Large intestine (tissue), 12 donors: ENCODE measurements at places on chromosomes 16 and 17.

- DNase-seq: no peak
Observed at GRCh38 chr17:11241611-11242226, 706 bp downstream of the SHISA6 start.

DNA sequence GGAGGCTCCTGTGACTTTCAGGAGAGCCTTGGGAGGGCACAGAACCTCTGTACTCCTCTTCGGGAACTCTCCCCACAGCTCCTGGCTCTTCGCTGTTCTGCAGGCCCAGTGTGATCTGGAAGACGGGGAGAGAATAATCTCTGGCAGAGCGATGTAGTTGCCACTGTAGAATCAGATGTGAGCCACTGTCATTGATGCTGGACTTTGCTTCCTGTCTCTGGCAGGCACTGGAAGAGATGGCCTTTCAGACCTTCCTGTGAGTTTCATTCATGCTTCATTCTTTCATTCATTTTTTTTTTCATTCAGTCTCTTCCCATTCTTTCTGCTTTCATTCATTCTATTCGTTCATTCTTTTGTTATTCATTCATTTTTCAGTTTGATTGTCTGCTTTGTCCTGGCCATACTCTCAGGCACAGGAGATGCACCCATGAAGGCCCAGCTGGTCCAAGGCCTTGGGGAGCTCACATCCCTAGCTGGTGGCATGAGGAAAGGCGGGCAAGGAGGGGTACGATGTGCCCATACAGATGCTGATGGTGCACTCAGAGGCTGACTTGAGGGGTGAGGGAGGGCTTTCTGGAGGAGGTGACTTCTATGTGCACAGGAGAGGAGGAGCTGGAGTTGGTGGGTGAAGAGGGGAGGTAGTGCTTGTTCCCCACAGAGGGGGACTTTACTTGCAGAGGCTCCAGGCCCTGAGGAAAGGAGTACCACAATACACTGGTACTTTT lies 44.2 kb downstream of the CMIP start:
- no peak for DNase-seq

GRCh38 chr17:50538549-50539410 lies 6.2 kb downstream of the EPN3 start:
- DNase-seq: peak; percentile 74

DNA sequence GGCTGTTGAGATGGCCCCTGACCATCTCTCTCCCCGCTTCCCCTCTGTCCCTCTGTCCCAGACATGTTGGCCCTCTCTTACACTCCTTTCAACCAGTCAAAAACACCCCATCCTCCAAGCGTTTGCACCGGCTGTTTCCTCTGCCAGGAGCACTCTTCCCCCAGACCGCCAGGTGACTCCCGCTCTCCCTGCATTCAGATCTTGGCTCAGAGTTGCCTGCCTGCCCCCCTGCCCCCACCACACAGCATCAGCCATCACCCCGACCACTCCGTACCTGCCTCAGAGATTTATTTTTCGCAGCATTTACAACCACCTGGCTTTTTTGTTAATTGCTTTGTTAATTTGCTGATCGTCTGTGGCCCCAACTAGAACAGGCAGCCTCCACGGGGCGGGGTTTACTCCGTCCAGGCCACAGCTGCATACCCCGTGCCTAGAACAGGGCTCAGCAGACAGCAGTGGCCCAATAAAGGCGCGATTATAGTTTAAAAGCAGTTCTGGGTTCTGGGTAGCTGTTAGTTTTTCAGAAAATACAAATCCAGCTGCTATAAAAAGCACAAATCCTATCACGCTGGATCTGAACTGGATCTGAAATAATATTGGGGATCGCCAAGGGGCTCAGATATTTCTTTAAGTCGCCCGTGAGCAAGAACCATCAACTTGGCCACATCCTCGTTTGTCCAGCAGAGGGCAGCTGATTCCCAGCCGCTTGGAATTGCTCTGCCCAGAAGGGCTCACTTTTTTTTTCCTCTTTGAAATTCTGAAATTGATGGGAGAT lies 173.6 kb downstream of the IRF8 start:
- DNase-seq: peak; percentile 63

DNA sequence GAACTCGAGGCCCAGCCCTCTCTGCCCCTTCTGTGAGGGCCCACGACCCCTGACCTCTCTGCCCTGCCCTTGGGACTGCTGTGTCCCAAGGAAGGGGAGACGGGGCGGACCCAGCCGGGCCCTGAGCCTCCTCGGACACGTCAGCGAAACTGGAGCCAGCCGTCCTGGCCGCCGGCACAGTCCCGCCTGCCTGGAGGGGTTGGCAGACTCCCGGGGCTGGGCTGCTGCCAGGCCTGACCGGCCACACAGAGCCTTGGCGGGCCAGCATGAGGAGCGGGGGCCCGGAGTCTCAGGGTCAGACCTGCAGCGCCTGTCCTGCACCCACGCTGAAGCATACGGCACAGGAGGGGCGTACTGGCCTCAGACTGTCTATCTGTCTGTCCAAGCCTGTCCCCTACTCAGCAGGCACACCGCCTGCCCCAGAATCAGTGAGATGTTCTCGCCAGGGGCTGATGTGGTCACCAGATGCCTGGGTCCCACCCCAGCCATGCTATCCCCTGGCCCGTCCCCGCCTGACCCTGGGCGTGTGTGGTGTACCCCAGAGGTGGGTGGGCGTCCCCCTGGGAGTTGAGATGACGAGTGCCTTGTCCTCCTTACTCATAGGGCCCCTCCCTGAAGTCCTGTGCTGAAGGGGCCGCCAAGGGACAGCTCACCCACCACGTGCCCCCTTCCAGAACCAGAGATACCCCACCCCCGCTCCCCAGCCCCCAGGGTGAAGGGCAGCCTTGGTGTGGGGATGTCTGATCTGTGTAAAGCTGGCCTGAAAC lies 4.7 kb downstream of the VASN start:
- DNase-seq: no peak

DNA sequence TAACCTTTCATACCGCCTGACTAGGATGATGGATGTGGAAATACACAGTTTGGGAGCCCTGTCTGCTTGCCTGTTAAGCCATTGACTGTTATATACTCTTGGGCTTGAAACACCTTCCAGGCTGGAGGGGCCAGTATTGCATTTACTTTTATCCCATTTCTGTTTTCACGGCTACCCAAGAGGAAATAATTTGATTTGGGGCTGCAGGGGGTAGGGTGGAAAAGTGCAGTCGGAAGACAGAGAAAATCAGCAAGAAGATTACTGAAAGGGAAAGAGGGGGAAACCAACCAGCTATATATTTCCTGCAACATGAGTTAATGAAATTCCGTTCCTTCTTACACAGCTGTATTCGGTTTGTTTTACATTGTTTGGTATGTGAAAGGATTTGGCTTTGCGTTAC lies 202.5 kb downstream of the CDH13 start:
- no peak for DNase-seq

GRCh38 chr17:7484919-7485377 lies 782 bp downstream of the POLR2A start:
- DNase-seq: no peak

- DNase-seq: no peak
Observed at GRCh38 chr17:2241823-2242222, 61.8 kb downstream of the SMG6 start.

- no peak for DNase-seq
Observed at GRCh38 chr17:81961087-81961511, at the start of gene NOTUM. TSS of gene NOTUM (minus strand) at chr17:81961187. CDS start at chr17:81960909, 278 bp downstream.

DNA sequence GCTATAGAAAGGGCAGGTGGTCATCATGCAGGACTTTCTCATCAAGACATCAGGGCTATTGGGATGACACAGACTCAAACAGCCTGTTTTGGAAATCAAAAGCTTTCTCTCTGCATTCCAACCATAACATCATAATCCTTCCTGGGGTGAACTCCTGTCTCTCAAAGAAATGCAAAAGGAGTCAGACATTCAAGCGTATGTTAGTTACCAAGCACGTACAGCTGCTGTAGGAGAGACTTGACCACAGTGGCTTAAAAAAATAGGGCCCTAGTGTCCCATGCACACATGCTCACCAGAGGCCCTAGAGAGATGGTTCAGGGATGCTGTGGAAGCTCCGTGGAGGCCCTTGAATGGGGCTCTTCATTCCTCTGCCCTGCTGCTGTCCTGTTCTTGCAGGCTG lies 24.6 kb upstream of the FOXF1 start:
- DNase-seq: no peak

- DNase-seq: peak; percentile 45
Observed at GRCh38 chr17:82519971-82520903, 705 bp downstream of the FOXK2 start.

- DNase-seq: no peak
Observed at GRCh38 chr17:5598457-5598856, 14.1 kb upstream of the NLRP1 start.

DNA sequence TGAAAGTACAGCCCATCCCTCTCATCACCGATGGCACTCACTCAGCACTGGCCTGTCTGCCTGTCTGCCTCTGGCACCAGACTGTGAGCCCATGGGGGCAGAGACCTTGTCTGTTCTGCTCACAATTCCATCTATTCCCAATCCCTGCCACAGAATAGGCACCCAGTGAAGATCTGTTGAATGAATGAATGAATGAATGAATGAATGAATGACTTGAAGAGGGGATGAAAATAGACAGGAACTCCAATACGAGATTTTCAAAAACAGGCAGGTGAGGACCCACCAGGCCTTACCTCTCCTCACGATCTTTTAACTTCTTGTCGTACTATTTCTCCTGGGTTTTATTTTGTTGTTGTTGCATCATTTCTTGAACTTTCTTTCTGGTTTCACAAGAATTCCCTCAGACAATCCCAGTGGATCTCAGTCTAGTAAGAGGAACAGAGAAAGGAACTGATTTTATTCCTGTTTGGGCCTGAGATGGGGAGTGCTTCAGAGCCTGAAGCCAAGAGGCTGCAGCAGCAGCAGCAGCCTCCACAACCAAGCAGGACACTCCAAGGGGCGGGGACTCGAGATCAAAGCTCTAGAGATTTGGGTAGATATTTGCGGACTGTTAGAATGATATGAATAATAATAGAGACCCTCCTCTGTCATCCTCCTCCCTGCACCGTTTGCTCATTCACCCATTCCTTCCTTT lies 17.7 kb downstream of the KRT9 start:
- DNase-seq: no peak

GRCh38 chr17:34076743-34077631 lies 178.1 kb upstream of the CCL2 start:
- no peak for DNase-seq

- peak; percentile 48 for DNase-seq
Observed at GRCh38 chr17:37483311-37484039, 6.2 kb upstream of the DUSP14 start.

DNA sequence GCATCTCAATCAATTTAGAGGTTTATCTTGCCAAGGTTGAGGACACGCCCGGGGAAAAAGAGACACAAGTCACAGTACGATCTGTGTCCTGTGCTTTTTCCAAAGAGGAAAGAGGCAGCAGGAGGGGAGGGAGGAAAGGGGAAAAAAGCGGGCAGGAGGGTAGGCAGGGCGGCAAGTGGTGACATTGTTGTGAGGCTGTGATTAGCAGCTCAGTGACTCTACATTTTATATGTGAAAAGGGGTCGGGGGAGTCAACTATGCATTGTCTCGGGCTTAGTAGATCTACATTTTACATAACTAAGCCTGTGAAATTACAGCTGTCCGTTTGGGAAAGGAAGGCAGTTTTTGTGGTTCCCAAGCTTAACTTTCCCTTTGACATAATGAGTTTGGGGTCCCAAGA lies 22.2 kb upstream of the RIPOR1 start:
- DNase-seq: no peak

GRCh38 chr17:61947367-61948078 lies 19.7 kb upstream of the INTS2 start:
- DNase-seq: no peak

GRCh38 chr17:6903326-6903900 lies 71.9 kb upstream of the TEKT1 start:
- DNase-seq: no peak

DNA sequence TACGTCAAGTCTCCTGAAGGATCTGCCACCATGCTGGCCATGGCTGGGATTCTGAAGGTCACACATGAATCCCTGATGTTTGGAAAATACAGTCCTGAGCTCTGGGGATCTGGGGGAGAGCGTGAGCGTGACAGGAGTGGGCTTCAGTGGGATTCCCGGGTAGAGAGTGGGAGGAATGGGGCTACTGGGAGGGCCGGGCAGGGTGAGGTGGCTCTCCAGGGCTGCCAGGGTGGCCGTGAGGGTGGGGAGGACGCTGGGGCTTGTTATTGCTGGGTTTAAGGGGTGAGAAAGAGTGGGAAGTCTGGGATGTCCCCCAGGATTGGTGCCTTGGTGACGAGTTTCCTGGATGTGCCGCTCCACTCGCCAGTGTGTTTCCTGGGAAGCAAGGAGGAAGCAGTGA lies 31.3 kb downstream of the FOXL1 start:
- DNase-seq: no peak
